Brain pericyte (primary cell): ENCODE measurements at places on chromosomes 11 and 22.

DNA sequence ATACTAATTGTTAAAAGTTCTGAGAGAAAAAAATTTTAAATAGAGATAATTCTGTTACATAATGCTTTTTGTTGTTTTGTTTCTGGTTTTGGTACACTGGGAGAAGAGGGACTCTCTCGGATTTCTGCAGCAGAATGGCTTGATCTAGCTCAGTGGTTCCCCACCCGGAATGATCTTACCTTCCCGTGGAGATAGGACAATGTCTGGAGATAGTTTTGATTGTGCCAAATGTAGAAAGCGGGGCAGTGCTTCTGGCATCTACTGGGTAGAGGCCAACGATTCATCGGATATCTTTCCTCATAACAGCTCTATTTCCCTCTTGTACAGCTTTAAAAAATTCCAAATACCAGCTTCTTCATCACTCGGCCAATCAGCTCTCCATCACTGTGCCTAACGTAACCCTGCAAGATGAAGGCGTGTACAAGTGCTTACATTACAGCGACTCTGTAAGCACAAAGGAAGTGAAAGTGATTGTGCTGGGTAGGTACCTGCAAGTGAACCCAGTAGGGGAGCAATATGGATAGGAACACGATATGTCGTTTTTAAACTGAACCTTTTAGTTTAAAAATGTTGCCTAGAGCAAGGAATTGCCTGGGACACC, 13.2 kb downstream of the CRTAM start:
- DNase-seq: no peak

DNA sequence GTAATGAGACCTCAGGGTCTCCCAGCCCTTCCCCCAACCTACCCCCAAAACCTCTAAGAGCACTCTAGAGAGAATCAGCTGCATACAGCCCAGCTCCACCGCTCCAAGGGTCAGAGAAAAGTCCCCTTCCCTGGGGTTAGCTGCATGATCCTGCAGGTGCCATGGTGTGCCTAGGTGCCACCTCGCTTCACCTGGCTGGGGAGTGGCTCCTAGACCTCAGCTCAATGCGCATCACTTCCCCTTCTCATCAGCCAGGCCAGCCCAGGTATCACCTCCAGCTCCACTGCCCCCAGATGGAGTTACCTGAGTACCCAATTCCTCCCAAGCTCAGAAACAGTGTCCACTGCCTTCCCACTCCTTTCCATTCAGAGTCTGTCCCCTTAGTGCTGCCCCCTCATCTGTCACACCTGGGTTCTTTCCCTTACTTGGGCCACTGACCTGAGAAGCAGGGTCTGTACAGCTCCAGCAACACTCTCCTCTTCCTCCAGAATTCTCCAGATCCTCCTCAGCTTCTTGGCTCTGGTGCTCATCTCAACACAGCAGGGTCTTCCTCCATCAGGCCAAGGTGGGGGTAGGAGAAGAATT, 1.3 kb downstream of the STARD10 start:
- DNase-seq: no peak

DNA sequence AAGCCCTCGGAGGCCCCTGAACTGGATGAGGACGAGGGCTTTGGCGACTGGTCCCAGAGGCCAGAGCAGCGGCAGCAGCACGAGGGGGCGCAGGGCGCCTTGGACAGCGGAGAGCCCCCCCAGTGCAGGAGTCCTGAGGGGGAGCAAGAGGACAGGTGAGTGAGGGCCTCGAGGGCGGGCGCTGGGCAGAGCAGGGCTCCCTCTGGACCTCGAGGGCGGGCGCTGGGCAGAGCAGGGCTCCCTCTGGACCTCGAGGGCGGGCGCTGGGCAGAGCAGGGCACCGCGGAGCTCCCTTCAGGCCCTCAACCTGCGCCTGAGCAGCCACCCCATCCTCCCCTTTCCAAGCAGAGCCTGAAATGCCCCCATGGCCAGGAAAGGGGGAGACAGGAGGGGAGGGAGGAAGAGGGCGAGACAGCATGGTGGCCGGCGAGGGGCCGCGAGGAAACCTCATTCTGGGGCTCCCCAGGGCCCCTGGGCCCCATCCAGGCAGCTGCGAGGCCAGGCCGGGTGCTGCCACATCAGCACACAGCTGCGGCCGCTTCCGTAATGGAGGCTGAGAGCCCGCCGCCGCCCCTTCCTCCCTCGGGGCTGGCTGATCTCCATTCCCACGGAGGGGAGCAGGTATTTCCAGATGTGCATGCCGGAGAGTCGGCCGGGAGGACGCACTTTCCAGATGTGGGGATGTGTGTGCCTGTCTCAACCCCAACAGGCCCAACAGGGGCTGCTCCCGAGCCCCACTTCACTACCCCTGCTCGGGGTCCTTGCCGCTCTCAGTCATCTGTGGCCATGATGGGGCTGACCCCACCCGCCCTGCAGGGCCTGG, 10.0 kb downstream of the PRR33 start:
- no peak for DNase-seq

GRCh38 chr11:46617972-46618314, 590 bp downstream of the ATG13 start:
- DNase-seq: no peak

- no peak for DNase-seq
These were observed 10.4 kb downstream of the ZNRF3 start for GRCh38 chr22:28893810-28894209.

GRCh38 chr11:13094930-13095687, 86.0 kb downstream of the RASSF10 start:
- no peak for DNase-seq

GRCh38 chr22:47107431-47107830, 345.0 kb downstream of the TBC1D22A start:
- no peak for DNase-seq

DNA sequence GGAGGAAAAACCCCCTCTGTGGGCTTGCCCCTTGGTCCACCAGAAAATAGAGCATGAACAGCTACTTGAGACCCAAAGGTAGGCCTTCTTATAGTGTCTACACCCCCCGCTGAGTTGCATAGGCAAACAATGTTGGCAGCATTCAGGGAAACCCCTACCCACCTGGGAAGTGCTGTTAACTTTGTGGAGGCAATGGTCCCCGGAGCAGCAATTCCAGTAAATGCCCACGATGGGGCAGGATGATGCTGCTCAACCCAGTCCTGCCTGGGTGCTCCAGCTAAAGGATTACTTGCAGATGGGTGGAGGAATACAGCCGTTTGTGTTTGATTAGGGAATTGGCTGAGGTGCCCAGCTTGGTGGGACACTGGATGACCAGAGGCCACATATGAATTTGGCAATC, 381.3 kb upstream of the ANO5 start:
- no peak for DNase-seq

GRCh38 chr11:72813740-72814285, 398 bp upstream of the ATG16L2 start:
- no peak for DNase-seq

- no peak for DNase-seq
These were observed 79.7 kb upstream of the SHISAL1 start for GRCh38 chr22:44392446-44392921.

DNA sequence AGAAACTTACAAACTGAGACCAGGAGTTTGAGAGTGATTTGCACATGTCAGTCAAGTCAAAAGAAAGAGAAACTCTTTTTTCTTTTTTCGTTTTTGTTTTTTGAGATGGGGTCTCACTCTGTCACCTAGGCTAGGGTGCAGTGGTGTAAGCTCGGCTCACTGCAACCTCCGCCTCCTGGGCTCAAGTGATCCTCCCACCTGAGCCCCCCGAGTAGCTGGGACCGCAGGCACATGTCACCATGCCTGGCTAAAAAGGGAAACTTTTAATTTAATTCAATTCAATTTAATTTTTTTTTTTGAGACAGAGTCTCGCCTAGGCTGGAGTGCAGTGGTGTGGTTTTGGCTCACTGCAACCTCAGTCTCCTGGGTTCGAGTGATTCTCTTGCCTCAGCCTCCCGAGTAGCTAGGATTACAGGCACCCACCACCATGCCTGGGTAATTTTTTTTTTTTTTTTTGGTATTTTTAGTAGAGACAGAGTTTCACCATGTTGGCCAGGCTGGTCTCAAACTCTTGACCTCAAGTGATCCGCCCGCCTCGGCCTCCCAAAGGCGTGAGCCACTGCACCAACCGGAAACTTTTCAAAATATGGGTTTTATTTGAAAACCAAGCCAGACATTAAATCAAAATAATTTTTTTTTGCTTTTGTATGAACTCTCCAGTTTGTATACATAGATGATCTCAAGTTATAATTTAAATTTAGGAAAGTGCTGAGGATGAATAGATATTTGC, 9.9 kb downstream of the UCP3 start:
- no peak for DNase-seq

DNA sequence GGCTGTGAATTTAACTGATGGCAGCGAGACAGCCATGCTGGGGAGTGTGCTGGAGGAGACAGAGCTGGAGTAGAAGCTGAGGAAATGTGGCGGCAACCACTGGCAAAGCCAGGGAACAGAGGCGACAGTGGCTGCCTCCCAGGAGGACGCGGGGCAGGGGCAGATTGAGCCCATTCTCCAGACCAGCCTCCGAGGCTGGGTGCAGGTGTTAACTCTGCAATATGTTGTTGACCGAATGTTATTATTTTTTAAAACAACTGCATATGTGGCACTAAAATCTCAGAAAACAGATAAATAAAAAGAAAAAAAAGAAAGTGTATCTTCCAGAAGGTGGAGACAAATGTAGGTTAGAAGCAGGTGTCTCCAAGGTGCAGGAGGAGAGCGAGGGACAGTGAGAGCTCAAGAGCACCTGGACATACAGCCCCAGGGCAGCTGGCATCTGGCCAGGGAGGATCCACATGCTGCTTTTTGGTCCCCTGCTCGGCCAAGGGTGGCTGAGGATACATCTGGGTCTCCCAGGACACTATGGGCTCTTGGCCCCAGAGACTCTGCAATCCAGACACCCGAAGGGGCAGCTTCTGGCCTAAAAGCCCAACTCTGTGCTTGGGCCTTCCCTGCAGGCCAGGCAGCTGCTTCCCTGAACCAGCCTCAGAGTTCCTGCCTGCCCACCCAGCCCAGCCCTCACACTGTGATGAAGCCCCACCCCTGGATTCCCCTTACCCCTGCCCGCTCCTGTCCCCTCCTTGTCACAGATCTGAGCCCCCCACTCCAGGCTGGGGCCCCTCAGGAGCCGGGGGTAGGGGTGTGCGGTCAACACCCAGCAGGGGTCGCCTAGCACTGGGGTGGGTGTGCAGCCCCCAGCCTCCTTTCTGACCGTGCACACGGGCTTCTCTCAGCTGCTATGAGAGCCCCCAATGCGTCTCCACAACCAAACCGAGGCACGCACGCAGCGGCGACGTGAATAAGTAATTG, 12.9 kb downstream of the RTN4R start:
- DNase-seq: no peak

- DNase-seq: no peak
These were observed 17.5 kb downstream of the USP2 start for GRCh38 chr11:119363851-119364590.

DNA sequence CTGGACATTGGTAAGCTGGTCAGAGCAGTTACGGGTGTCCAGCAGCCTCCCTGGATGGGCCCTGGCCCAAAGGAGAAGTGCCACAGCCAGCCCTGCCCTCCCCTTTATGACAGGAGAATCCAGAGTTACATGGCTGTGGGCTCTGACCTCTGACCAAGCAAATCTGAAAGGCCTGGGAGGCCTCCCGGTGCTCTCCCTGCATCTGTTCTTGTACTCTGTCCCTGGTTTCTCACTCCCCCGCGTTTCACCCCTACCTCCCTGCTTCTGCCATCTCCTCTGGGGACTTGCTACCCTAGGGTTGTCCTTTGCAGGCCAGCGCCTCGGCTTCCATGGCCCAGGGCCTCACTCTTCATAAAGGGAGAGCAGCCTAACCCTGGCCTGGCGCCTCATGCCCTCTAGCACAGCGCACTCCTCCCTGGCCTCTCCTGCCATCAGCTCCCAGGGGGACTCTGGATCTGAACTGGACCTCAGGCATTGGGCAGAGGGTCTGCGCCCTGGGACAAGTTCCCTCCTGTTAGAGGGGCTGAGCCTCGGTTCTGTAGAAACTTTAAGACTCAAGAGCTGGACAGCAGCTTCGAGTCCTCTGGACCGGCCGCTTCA, 10.7 kb downstream of the PICK1 start:
- DNase-seq: no peak

DNA sequence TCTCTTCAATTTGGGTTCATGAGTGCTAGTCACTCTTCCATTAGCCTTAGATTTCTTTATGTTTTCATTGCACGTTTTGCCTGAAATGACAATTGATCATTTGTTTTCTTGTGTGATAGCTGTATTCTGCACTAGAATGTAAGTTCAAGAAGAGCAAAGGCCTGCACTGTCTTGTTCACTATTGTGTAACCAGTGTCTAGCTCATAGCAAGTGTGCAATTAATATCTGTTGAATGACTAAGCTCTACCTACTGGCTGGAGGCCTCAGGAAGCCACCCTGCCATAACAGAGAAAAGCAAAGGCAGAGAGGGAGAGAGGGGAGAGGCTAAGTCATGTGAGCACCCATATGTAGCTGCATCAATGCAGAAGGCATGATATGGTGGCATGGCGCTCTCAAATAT, 292.8 kb upstream of the SYN3 start:
- DNase-seq: no peak

DNA sequence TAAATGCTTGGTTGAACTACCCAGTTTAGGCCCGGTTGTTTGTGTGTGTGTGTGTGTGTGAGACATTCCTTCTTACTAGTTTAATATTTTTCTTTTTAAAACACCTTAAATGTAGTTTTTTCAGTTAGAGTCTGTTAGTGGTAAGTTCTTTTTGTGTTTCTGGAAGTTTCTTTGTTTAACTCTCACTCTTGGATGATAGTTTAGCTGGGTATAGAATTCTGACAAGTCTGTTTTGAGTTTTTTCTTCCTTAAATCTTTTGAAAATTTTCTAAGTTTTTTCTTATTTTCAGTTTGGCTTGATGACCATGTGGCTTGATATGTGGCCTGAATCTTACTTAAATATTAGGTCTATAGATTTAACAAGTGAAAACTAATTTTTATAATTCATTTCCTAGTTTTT, 60.1 kb downstream of the PDE3B start:
- no peak for DNase-seq

DNA sequence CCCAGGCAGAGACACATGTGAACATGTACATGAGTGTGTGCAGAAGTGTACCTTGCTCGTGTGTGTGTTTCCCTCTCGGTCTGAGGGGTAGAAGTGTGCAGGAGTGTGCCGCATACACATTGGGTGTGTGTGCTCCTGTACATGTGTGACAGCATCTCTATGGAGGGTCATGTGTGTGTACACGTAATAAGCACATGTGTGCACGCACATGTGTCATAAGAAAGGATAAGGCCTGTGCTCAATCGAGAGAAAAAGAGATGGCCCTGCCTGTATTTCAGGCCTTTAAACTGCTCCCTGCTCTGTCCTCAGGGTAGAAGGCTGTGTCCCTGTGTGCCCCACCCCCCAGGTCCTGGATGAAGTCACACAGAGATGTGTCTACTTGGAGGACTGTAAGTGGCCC, 61.8 kb downstream of the OTOG start:
- no peak for DNase-seq
